Osteoblast (primary cell): ENCODE measurements at places on chromosomes 1 and 21. TPM values are rescaled to one million over a fixed set of nuclear protein-coding genes. Genes with fewer than 3 reads are reported as not detected.

DNA sequence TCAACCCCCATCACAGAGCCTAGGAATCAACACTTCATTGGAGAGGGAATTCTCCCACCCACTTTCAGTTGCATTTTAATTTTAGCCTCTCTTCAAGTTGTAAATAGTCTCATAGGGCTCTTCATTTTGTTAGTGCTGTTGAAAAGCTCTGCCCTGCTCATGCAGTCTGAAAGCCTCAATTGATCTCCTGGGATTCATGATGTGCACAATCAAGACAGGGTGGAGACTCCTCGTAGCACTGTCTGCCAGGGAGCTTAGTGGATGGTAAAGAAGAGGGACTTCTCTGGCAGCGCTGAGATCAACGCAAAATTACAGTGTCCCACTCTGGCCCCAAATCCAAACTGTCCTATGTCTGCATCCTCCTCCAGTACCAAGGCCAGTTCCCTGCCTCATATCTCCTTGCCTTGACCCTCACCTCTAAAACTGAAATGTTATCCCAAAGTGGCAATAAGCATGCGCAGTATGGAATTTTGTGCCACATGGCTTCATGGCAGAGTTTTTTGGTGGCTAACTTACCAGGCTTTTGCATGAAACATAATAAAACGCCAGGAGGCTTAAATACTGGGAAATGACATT is 282.2 kb downstream of the CACNA1E start:
- no peak for DNase-seq

DNA sequence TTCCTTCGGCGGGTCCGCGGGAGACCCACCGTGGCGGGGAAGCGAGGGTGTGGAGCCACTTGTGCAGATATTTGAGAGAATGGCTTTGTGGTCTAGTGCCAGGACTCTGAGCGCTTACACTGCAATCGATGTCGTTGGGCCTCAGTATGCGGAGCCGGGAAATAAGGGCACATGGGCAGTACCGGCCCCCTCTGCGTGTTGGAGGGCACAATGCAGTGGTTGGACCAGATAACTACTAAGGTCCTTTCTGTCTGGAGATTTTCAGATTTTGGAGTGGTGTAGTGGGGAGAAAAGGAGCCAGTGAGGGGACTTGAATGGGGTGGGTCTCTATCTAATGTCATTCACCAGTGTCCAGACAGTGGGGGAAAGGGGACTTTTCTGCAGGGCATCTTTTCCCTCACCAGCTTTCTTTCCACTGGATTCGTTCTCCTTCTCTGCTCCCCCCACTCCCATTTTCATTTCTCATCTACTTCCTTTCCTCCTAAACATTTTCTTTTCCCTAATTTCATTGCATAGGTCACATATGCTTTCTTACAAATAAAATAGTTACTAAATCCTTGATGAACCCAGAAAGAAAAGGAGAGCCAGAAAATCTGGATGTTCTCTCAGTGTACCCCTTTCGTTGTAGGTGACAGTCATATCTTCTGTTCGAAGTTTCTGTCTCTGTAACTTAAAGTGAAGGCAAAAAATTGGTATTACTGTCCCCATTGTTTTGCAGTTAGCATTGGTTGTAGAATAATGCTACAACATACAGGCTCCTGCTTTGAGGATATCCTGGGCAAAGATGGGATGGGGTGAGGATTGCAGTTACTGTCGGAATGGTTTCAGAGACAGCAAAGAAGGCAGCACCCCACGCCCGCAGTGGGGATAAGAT is 1.4 kb downstream of the ATF3 start:
- DNase-seq: peak; percentile 6

DNA sequence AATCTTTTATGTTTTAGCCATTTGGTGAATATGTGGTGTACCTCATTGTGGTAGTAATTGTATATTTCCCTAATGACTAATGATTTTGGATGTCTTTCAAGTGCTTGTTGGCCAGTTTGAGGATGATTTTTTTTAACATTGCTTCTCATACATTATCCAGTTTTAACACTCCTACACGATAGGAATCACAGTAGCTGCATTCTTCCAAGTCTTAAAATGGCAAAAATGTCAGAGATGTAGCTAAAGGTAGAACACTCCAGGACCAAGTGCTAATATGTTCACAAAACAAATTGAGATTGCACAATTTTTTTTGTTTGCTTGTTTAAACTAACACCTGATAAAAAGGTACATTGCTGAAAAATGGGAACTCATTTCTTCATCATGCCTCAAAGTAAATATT is 11.7 kb downstream of the USP25 start:
- no peak for DNase-seq

DNA sequence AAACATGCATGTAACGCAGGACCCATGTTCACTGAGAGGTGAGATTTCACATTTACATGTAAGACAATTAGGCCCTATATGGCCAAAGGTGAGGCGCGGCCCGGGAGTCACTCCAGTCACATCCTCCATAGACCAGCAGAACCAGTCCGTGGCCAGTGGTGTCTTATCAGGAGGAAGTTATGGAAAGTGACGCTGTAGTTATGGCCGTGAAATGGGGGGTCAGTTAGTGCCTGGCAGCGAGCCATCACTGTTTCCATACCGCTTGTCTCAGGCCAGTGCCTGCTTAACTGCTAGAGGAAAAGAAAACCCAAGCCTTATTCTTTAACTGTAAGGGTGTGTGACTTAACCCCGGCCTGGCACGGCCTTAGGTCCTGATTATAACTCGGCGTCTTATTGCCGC is 6.1 kb downstream of the C1orf159 start:
- DNase-seq: no peak

GRCh38 chr1:37306871-37307270 is 167.5 kb upstream of the ZC3H12A start:
- DNase-seq: no peak

GRCh38 chr1:203225071-203225470 is 4.4 kb downstream of the CHIT1 start:
- DNase-seq: no peak

DNA sequence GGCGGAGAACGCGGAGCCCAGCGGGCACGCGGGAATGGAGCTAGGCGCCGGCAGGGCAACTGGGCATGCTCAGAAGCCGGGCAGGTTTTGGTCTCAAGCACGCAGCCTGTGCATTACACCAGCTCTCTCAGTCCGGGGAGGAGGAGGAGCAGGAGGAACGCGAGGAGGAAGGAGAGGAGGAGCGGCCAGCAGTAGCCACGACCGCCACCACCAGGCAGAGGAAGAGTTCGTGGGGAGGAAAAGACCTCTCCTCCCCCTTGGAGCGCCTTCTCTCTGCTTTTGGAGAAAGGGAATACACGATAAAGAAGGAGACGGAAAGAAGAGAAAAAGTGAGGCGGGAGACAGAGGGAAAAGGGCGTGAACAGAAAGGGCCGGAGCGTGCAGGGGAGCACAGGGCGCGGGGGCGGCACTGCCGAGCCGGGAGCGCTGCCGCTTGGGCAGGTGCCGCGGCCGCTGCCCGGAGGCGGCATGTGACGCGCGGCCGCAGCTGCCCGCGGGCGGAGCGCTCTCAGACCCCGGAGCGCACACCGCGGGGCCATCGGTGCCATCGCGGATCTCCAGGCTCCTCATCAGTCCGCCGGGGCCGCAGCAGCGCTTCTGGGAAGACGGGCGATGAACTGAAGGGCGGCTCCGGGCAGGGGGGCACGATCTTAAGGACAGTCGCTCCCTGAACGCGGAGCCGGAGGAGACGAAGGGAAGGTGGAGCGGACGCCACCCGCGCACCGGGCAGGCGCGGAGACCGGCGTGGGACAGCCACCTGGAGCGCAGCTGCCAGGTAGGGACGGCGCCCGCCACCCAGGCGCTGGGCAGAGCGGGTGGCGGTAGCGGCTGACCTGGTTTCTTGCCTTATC is at the start of gene CHRM3:
Gene CHRM3 (plus strand): TSS at position 116 of the 851 bp plus-strand sequence. CDS start 520,884 bp downstream, outside the sequence.
- peak; percentile 80 for DNase-seq

- no peak for DNase-seq
Measured at GRCh38 chr1:239219679-239220078, 166.7 kb upstream of the CHRM3 start.

SPRR1A gene
- not detected in 2 replicates for total RNA-seq
